ENCODE measurements at places on chromosomes 6 and 20.

- DNase-seq, result peak; percentile 39
Measured at GRCh38 chr6:10146715-10147451, 268.0 kb downstream of the TFAP2A start.

DNA sequence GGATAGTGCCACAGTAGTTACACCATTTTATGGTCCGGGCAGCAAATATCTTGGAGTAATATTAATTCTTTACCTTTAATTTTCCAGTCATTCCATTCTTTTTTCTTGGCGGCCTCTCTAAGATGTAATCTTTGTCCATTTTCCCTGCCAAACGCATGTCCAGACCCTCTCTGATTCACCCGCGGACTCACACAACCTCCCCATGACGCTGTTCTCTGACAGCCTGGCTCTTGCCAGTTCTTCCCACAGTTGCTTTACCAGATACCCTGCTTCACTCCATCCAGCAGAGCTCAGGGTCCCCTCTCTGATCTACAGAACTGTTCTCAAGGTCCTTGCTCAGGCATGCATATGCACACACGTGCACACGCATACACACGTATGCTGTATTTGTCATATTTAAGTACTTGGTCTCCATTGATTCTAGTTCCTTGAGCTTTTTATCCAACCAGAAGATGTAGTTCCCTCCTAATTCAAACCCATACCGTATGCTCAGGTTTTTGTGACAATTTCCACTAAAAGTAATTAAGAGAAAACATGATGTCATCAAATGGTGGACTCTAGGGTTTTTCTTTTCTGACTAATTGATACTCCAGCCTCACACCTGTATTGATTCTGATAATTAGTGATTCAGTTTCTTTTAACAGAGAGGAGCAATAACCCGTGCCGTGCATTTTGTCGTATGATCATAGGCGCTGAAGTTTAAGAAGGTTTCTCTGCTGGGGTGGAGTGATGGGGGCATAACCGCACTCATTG lies 10.0 kb downstream of the BPHL start:
- no peak for DNase-seq

- no peak for DNase-seq
Measured at GRCh38 chr6:169093066-169093723, 160.5 kb downstream of the THBS2 start.

- no peak for DNase-seq
Measured at GRCh38 chr6:31170600-31170881, at the start of gene POU5F1. Gene POU5F1 (minus strand): TSS chr6:31170682. CDS start chr6:31170620, 62 bp downstream.

DNA sequence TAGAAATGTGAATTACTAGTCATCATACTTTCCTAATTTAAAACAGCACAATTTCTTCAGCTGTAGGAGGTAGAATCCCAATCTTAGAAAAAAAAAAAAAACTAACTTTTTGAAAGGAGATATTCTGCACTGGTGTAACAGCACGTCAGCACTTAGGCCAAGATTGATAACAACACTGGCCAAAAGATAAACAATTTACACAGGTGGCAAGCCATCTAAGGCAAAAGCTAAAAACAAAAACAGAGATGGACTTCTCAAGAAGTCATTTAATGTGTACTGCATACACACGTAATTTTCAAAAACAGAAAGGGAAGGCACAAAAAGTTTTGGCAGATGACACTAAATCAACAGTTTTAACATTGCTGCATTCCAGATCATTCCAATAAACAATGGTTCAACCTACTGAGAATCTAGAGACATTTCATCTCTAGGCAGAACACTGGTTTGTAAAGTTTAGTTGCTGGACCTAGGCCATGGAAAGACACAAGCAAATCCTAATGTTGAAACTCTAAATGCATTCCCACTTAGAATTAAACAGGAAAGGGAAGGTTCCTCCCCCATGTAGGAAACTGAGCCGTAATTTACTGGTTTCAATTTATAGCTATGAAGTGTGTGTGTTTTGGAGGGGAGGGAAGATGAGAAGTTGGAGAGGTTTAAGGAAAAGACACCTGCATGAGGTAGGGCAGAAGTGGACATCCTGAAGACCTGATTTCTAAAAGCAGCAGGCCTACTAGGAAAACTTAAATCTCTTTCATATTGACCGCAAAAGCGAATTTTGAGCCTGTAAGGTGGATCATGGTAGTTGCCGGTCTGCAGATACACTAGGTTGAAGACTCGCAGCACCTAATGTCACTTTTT lies 1.3 kb downstream of the GCLC start:
- DNase-seq, result no peak

GRCh38 chr6:108562503-108562993 lies 1.8 kb downstream of the FOXO3 start:
- DNase-seq, result peak; percentile 16

DNA sequence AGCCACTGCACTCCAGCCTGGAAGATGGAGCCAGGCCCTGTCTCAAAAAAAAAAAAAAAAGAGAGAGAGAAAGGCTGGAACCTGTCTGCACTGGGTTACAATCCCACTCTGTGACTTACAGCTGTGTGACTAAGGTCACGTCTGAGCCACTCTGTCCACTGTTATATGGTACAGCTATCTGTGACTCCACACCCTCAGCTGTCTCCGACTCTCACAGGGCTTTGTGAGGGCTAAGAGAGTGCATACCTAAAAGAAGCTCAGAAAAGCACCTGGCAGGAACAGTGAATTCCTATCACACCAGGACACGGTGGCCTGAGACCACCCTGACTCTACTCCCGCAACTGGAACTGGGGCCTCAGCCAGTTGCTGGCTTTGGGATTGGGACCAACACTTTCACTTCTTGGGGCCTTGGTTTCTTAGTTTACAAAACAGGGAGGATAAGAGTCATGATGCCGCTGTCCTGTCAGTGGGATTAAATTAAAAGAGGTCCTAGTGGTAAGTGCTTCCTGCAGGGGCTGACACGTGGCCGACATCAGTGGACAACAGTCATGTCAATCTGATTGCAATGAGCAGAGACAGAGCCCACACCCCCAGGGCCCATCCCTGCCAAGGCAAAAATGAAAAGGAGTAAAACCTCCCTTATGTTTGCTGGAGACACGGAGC lies 5.7 kb upstream of the CD93 start:
- no peak for DNase-seq
